ENCODE measurements at places on chromosomes 1 and 21.

GRCh38 chr1:107181253-107181969 is 40.6 kb downstream of the NTNG1 start:
- DNase-seq: no peak

GRCh38 chr1:57881639-57882038 is 457.8 kb upstream of the DAB1 start:
- no peak for DNase-seq

DNA sequence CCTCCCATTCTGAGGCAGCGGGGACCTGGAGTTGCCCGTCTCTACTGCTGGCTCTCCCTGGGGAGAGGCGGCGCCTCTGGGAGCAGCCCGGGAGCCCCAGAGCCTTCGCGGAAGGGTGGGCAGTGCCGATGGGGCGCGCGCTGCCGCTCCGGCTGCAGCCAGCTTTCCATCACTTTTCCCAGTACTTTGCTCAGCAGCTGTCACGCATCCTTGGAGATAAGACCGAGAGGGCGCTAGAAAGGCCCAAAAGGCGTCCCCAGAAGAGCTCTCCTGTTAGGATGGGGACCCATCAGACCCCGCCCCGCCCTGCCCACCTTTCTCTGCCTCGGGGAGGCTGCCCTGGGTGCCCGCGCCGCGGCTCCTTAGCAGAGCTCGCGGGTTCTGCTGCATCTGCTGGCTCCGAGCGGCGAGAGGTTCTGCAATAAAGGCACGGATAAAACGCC is 534 bp downstream of the KCNH1 start:
- DNase-seq: no peak

DNA sequence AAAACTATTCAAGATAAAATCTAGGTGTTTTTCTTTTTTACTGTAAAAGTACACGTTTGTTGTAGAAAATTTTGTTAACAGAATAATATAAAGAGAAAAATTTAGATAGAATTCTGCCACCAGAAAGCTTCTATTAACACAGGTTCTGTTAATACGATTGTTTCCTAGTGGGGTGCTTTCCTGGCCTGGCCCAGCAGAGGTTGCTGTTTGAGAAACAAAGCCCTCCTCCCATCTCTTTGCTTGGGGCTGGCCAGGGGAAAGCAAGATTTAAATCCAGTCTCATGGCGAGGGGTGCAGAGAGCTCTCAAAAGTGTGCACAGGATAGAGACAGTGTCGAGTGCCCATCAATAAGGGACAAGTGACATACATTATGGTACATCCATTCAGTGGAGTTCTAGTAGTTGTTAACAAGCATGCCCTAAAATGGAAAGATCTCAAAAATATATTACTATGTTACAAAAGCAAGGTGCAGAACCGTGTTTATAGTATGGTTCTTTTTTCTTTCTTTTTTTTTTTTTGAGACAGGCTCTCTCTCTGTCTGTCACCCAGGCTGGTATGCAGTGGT is 14.6 kb upstream of the ACBD3 start:
- no peak for DNase-seq

DNA sequence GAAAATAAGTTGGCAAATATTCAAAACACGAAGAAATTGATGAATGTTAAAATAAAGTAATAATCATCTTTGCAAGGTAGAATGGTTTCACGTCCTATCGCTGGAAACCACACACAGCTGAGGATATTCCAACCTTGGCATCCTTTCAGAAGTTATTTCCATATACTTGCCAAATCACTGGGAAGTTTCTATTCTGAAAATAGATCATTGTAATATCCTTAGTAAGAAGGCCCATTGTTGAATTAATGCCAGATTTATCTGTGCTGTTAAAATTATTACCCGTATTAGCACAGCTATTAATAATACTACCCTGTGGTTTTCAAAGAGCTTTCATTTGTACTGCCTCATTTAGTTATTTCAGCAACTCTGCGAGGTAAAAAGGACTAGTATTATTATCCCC is 81.1 kb downstream of the OLFM3 start:
- DNase-seq: no peak

- no peak for DNase-seq
These were observed 69.7 kb upstream of the USP24 start for GRCh38 chr1:55284856-55285255.

DNA sequence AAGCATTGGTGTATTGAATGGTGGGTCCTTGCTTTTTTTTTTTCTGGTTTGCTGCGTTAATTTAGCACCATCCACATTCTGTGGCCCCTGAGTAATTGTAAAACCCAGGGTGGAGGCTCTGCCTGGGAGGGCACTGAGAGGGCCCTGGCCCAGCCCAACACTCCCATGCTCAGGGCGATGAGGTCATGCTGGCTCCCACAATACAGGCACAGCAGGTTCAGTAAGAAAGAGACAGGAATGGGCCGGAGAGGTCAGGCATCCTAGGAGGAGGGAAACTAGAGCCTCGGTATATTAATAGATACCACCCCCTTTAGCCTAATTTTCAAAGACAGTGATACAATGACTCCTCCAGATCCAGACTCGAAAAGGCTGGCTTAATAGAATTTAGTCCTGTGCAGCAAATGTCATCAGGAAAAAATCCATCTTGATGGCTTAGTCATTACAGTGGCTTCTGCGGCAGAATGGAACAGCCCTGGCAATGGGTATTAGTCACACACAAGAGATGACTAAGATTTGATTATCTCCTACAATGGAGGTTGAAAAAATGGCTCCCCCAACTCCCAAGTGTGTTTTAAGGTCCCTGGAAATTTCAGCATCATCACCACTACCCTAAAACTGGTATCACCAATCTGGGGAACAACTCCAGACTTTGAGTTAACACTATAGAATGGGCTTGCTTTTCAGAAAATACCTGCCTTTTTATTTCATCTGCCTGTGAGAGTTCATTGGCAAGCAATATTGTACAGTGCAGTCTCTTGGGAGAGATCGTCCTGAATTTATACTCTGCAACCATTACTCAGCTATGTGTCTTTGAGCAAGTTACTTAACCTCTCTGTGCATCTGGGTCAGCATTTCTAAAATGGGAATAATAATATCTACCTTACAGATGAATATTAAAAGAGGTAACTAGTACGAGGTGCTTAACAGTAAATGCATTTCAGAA is 43.9 kb upstream of the LYST start:
- peak; percentile 98 for DNase-seq

Data from GM04503 (cell line).